ENCODE measurements at places on chromosomes 12 and 14. TPM values are rescaled to one million over a fixed set of nuclear protein-coding genes. Genes with fewer than 3 reads are reported as not detected.

Gene AKAP5
- 1.9 TPM for total RNA-seq

- H3K36me3 ChIP-seq: peaks cover 11% of the 10 kb centered on the region
- H3K4me3 ChIP-seq: no peak overlapping the region
- no peak for DNase-seq
- peaks cover 22% of the 10 kb centered on the region for H3K4me1 ChIP-seq
Measured at GRCh38 chr12:122412851-122413433, 9.5 kb downstream of the CLIP1 start.

DNA sequence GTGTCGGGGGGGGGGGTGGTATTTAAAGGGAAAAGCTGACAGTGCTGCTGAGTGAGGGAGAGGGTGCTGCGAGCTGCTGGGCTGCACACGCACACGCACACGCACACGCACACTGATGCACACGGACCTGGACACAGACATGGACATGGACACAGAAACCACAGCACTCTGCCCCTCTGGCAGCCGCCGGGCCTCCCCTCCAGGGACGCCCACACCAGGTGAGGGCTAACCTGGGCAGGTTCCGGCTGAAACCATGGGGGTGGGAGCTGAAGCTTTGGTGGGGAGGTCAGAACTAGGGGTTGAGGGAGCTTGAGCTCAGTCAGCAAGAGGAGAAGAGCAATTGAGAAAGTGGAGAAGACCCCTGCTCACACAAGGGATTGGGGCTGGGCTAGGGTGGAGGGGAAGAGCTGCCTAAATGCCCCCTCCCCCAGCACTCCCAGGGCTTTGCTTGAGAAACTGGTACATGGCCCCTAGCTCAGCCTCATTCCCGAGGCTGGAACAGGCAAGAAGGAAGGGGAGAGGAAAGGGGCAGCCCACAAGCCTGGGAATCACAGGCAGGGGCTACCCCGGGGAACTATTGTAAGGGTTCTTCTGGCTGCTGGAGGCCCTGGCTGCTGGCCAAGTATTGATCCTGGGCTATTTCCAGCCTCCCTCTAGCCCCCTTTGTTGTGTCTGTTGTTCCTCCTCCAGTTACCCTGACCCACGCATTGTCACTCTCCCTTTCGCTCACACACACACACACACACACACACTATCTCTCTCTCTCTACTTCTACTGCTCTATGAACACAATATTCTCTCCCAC is at the start of gene REM2:
TSS of gene REM2 (plus strand) at position 50 of the 804 bp plus-strand sequence. CDS start at position 116, 66 bp downstream.
- DNase-seq: no peak
- H3K27ac ChIP-seq: no peak within 1 kb of the TSS
- peaks cover 26% of the 10 kb centered on the region for H3K4me1 ChIP-seq

DNA sequence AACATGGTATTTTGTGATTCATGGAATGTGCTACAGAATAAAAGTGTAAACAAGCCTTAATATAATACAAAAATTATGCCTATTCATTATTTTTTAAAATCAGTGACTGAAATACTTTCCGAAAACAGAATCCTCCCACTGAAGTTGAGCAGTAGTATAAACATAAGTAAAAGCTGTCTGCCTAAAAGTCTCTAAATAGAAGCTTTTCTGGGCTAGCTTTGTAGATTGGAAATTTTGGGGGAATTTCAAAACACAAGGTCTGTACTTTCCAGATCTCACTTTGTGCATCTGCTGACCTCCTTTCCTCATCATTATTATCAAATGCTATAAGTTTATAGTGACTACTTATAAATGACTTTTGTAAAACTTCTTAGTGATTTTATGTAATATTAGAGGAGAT is 80.4 kb upstream of the TRHDE start:
- no peaks in the 10 kb centered on the region for H3K4me1 ChIP-seq
- no peaks in the 10 kb centered on the region for H3K27me3 ChIP-seq
- H3K4me3 ChIP-seq: no peak overlapping the region

DNA sequence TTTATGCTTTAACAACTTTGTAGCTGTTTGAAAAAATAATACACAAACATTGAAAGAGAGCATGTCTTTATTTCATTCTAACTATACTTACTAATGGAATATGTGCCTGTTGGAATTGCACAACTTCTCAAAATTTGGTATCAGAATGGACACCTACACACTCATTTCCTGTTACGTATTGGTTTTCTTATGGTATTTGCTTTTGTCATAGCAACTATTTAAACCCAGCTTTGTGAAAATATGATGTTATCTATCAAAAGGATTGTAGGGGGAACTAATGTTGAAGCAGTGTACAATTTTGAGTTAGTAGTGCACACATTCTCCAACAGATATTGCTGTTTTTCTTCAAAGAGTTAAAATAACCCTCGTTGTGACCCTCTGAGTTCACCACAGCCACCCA is 52.6 kb downstream of the RBMS2 start:
- H3K27ac ChIP-seq: no peak overlapping the region
- H3K4me3 ChIP-seq: no peak overlapping the region
- no peak for DNase-seq
- H3K27me3 ChIP-seq: no peaks in the 10 kb centered on the region
- H3K36me3 ChIP-seq: no peaks in the 10 kb centered on the region
